ENCODE measurements at places on chromosomes 7 and 10.

DNA sequence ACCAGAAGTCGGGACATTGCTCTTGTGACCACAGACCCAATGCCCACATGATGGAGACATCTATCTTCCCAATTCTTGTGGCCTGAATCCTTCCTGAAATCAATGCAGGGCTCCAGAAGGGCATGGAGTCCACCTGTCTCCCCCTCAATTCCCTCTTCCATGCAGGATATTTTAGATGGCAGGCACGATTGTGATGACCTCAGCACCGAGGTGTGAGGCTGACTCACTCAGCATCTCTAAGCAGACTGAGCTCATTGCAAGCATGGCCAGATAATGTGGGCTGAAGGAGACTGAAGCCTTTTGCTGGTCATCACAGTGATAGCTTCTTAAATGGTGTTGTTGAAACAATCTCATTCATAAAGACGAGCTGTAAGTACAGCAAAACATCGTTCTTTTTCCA lies 374.9 kb upstream of the PODXL start:
- no peak for DNase-seq

DNA sequence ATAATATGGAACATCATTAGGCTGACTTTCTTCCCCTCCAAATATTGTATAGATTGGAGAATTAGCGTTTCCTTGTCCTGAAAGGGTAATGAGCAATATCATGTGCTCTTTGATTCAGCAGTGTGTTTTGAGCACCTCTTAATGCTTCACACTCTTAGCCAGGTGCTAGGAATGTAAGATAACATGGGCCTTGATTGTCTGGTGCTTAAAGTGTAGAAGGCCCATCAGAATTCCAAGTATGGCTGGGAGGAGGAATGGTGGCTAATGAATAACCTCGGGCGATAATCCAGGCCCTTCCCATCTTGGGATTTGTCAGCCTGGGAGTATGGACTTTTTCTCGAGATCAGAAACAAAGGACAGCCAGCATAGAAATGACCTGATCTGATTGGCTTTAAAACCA lies 8.6 kb downstream of the TSPAN13 start:
- no peak for DNase-seq

GRCh38 chr10:91540733-91541132 lies 92.1 kb downstream of the PPP1R3C start:
- peak; percentile 77 for DNase-seq

GRCh38 chr10:317926-318325 lies 182.7 kb downstream of the ZMYND11 start:
- DNase-seq: no peak

DNA sequence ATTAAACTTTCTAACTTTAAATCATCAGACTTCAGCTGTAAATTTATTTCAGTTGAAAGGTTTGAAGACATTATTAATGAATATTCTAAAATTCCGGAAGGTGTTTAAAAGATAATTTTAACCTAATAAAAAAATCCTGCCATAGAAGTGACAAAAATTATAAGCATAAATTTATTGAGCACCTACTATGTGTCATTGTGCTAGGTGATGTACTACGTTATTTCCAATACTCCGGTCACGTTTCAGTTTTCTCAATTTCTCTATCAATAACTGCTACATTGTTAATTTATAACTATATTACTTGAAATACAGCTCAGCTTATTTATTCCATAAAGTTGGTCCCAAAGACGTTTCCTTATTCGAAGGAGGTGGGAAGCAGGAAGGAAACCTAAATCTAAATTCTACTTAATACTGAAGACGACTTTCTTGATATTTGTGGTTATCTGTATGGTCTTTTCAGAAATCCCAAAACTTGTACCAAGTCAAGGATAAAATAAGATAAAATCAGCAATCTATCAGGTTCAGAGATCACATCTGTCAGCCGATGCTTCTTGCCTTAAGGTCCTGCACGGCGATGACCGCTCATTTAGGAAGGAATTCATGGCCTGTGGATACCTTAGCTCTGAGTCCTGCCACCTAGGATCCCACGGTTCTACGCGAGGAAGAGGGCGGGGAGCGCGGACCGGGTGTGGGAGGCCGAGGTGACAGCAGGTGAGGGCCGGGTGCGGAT lies 1.2 kb upstream of the ZEB1 start:
- DNase-seq: no peak

DNA sequence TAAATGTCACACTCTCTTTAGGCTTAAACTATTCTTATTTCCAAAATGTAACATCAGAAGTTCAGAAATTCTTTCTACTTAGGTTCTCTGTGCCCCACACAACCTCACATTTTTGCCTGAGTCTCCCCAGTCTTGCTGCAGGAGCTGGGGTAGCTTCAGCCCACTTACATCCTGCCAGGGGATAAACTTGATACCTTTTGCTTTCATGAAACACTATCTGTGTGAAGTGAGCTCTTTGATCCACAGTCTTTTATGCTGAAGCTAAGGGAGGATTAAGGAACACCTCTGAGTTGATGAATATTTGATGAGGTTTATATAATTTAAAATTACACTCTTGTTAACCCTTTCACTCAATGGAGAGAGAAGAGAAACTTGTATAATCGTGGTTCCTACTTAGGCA lies 341.0 kb downstream of the AUTS2 start:
- no peak for DNase-seq

DNA sequence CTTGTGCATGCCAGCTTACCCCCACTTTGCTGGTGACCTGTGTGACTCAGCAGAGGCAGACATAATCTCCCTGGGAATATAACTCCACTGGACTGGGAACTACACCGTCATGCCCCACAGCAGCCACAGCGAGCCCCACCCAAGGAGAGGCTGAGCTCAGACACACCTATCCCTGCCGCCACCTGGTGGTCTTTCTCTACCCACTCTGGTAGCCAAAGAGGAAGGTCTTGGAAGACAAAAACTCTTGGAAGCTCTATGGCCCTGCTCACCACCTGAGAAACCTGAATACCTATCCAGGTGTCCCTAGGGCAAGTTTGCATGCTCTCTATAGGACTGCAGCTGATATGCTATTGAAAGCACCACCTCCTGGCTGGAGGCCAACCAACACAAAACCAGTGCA lies 48.1 kb downstream of the MYO3A start:
- DNase-seq: no peak

DNA sequence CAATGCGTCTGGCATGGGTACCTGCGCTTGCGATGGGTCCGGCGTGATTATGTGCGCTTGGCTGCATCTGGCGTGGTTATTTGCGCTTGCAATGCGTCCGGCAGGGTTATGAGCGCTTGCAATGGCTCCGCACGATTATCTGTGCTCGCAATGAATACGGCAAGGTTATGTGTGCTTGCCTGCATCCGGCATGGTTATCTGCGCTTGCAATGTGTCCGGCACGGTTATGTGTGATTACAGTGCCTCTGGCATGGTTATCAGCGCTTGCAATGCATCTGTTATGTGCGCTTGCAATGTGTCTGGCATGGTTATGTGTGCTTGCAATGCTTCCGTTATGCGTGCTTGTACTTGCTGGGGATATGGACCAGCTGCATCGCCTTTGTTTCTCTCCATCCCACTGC lies 37.7 kb downstream of the RBAK start:
- DNase-seq: no peak

DNA sequence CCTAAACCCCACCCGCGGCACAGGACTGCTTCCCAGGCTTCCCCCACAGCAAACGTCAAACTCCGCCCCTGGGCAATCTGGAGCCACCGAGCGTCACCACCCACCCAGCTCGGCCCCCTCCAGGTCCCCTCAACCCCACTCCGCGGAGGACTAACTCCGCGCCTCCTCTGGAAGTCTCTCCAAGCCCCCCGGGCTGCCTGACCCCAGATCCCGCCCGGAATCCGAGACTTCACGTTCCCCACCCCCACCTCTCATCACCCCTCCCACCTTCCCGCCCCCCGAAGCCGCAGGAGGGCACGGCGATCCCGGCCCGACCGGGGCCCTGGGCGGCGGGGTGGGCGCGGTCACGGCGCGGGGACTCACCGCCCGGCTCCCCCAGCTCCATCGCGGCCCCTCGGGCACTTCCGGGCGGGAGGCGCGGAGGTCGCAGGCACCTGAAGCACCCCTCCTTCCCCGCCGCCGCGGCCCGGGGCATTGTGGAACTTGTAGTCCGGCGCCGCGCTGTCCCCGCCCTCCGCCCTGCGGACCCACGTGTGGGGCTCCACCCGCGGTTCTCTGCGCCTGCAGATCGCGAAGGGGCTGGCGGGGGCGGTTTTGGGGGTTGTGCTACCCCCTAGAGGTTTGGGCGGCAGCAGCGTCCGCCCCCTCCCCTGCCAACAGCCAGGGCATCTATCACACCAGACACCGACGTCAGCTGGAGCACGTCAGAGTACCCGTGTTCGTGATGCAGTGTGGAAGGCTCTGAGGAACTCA lies at the start of gene TMUB1:
Gene TMUB1 (minus strand): TSS at position 423 of the 753 bp plus-strand sequence. CDS start 930 bp downstream, outside the sequence.
- peak; percentile 42 for DNase-seq

DNA sequence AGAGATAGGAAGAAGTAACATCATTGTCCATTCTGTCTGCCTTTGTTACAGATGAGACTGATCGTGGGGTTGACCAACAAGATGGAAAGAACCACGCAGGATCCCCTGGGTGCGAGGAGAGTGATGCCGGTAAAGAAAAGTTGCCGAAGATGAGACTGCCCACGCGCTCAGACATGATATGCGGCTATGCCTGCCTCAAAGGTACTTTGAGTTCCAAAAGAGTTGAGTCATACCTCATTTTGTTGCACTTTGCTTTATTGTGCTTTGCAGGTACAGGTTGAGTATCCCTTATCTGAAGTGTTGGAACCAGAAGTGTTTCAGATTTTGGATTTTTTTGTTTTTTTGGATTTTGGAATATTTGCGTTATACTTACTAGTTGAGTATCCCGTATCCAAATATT lies 12.2 kb upstream of the CLCN1 start:
- DNase-seq: no peak

GRCh38 chr7:158707610-158708009 lies 3.0 kb upstream of the NCAPG2 start:
- peak; percentile 40 for DNase-seq

DNA sequence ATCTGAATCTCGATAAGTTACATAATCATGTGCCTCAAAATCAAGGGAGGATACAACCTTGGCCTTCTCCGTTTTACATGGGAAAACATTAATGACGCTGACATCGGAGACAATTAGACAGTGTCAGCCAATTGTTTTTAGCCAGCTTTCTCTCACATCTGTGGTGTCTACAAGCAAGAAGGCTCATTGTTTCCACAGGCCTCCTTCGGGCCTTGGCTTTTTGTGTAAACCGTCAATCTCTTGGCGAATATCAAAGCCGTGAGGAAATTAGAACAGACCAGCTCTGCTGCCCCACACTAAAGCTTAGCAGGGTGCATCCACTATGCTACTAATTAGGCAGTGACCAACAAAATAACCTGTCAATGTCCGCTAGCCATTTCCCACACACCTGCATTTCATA lies 43.2 kb downstream of the VAX1 start:
- DNase-seq: no peak

GRCh38 chr10:44178281-44178680 lies 206.6 kb downstream of the CXCL12 start:
- no peak for DNase-seq

DNA sequence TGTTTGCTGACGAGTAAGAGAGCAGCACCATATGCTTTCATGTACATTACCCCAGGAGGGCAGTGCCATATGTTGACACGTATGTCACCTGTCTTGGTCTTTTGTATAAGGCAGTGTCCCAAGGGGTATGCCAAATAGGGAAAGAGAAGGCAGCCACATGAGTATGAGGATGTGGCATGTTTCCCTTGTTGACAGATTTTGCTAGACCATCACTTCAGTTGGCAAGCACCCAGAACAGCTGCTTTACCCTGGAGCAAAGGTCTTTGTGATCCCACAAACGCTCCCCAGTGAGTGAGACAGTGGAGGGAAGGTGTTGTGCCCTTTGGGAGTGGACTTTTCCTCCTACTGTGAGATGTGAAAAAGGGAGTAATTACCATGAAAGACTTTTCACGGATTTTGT lies 350.1 kb downstream of the ETV1 start:
- DNase-seq: no peak
